ENCODE measurements at places on chromosomes 1 and 21. TPM values are rescaled to one million over a fixed set of nuclear protein-coding genes. Genes with fewer than 3 reads are reported as not detected.

The PCP4 gene
- not detected for total RNA-seq

The PTCH2 gene
- total RNA-seq = 2.3 TPM

The TINAGL1 gene
- total RNA-seq = not detected

The BNIPL gene
- 1.5 TPM for total RNA-seq

The NUDT17 gene
- total RNA-seq = 3.4 TPM

The PLA2G2F gene
- not detected for total RNA-seq

The TBX15 gene
- total RNA-seq = 0.32 TPM

The NTRK1 gene
- 3.6 TPM for total RNA-seq

- DNase-seq = no peak
These were observed 1.3 kb upstream of the SLC50A1 start for GRCh38 chr1:155134322-155134721.

- peak; percentile 76 for DNase-seq
These were observed 346.7 kb upstream of the ADGRL4 start for GRCh38 chr1:79353224-79353623.

DNA sequence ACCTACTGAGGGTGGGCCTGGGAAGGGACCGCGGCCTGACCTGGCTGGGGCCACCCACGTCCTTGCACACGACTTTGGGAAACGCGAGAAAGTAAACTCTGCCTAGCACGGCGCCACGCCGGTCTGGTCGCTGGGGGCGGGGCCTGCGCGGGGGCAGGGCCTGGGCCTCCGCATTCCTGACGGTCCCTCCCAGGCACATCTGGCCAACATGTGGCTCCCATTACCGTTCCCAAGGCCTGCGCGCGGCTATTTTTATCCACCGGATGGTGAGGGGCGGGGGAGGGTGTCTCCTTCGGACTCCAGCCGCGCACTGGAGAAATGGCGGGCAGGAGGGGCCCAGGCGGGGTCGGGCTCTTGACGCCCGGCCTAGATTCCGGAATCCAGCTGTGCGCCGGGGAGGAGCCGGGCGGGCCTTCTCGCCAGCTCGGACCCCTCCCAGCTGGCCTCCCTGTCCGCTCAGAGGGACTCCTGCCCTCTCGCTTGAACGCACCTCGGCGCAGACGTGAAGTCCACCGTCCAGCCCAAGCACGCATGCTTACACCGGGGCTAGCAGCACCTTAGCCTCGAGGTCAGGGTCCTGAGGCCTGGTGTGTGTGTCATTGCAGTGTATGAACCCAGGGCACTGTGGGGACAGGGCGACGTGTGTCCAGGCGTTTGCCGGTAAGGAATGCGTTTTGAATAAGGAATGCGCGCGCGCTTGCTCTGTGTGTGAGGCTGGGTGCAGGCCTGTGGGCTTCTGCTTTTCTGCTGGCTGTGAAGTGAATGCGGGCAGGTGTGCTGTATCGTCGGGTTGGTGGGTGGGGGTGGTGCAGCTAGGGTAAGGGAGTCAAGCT is 2.1 kb downstream of the EVA1B start:
- DNase-seq = no peak

DNA sequence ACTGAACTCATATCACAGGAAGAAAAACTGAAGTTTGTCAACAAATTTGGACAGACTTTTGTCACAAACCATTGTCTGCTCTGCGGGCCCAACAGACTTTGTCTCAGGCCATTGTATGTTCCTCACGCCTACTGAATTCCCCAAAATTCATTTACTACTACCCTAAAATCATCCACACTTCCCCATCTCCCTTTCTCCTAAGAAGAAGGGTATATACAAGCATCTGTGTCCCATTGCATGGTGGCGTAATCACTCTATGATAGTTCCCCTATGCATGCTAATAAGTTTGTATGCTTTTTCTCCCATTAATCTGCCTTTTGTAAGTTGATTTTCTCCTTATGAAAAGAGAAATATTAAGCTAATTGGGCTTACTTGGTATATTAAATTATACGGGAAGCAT is 54.9 kb upstream of the ATF3 start:
- no peak for DNase-seq

DNA sequence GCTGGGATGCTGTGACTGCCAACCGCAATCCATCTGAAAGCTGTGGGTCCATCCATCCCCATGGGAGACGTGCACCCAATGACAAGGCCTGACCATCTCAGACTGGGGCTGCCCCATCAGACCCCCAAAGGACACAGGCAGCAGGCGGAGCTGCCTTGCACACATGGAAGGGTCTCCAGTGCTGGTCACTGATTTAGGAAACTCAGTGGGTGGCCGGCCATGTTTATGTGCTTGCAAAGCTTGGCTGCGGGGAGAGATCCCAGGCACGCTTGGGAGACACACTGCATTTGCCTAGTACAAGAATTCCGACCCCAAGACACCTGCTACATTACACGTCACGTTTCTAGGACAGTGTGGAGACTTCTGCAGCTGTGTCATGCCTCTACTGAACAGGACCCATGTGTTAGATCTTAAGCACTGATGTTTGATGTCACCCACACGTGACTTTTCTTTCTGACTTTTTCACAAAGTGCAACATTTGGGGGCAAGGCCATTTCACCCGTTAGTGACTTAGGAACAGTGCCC is 181.4 kb downstream of the CLIC6 start:
- no peak for DNase-seq

DNA sequence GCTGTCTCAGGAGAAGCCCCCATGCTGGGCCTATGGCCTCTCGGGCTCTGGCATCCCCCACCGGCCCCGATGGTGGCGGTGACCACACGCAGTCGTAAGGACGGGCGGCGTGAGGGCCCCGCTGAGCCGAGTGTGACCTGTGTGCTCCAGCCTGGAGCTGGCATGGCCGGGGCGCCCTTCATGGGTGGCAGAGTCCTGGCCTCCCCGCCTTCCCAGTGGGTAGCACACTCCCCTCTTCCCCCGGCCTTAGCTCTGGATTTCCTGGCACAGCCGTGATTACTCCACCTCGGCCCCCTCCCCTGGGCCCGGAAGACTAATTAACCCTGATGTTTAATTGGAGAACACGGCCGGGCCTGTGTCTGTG is 44.6 kb downstream of the SLX9 start:
- DNase-seq = no peak

- peak; percentile 56 for DNase-seq
These were observed 127.8 kb downstream of the GABPA start for GRCh38 chr21:25862596-25862995.

- DNase-seq = no peak
These were observed 34.6 kb downstream of the RUNX1 start for GRCh38 chr21:35014302-35015041.

GRCh38 chr1:30048905-30049304 is 674.5 kb downstream of the MATN1 start:
- no peak for DNase-seq

DNA sequence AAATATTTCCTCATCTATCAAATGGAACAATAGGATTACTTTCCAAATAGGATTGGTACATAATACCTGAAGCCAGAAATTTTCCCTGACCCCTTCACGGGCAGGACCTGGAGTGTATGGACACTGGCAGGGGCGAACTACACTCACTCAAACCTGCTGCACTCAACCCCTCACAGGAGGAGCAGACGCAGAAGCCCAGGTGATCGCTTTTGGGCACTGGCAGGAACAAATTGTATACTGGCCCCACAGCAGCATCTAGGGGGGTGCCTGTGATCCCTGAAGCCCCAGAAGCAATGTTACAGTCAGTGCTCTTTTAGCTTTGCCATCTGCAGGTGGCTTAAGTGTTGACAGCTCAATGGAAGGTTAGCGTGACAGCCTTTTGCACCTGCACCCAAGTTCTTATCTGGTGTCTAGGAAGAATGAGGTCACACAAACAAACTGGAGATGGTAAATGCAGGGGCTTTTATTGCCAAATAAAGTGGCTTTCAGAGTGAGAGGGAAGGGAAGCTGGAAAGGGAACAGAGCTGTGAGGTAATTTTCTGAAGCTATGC is 199.2 kb upstream of the NEGR1 start:
- DNase-seq = no peak

GRCh38 chr21:45504021-45504515 is 38.2 kb downstream of the SLC19A1 start:
- no peak for DNase-seq

GRCh38 chr1:20624709-20625108 is 8.5 kb upstream of the PINK1 start:
- DNase-seq = no peak

DNA sequence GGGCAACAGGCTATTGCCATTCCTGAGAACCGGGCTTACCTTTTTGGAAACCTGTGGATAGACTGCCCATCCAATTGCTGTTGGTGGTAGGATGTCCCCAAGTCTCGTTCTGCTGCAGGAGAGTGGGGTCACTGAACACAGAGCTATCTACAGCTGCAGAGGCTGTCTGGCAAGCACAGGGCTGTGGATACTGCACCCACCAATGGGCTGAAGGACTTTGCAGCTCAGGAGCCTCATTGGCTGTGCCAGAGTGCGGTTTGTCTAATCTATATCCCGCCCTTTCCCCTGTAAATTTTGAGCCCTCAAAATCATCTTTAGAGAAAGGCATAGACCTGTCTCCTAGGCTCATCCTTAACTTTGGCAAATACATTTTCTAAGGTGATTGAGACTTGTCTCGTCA is 15.3 kb downstream of the RNF187 start:
- no peak for DNase-seq

DNA sequence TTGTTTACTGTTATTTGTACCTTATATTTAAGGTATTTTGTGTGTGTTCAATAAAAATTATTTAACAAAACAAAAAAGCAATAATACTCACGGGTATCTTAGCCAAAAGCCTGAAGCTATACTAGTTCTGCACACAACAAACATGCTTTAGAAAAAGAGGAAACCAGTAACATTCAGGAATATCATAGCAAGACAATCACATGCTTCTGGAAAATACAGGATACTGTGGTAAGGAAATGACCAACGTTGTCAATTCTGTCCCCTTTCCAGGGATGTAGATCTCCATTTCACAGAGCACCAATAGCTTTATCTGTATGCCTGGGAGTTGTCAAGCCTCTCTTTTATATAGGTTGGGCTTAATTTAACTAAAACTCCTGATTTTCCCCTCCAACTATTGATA is 288.4 kb downstream of the SMYD3 start:
- DNase-seq = no peak

DNA sequence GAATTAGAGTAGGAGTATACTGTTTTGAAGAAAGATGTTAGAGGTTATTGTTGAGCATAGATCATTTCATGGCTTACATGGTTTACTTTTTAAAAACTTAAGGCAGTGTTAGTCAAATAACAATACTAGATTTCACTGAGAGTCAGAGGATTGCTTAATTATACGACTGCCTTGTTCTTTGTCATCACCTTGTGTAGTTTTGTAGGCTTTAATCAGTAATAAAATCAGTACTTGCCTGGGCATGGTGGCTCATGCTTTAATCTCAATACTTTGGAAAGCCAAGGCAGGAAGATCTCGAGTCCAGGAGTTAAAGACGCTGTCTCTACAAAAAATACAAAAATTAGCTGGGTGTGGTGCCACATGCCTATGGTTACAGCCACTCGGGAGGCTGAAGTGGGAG is 41.3 kb upstream of the GPR52 start:
- DNase-seq = no peak
